ENCODE measurements at places on chromosomes 5 and 9. TPM values are rescaled to one million over a fixed set of nuclear protein-coding genes. Genes with fewer than 3 reads are reported as not detected.

DNA sequence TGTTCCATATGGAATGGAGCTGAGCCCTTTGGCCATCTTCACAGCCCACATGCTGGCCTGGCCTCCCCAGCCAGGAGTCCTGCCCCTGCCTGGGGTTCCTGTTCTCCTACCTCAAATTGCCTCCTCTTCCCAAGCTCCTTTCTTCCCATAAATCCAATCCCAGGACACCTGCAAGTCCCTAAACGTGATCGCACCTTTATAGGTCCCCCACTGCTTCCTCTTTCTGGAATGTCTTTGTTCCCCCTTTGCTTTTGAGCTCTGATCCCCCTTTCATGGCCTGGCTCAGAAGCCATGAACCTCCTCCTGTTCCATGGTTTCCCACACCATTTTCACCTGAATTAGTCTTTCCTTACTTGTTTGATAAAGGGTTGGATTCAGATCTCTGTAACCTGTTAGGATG lies 68.5 kb downstream of the TRPC7 start:
- ATAC-seq = no peak

DNA sequence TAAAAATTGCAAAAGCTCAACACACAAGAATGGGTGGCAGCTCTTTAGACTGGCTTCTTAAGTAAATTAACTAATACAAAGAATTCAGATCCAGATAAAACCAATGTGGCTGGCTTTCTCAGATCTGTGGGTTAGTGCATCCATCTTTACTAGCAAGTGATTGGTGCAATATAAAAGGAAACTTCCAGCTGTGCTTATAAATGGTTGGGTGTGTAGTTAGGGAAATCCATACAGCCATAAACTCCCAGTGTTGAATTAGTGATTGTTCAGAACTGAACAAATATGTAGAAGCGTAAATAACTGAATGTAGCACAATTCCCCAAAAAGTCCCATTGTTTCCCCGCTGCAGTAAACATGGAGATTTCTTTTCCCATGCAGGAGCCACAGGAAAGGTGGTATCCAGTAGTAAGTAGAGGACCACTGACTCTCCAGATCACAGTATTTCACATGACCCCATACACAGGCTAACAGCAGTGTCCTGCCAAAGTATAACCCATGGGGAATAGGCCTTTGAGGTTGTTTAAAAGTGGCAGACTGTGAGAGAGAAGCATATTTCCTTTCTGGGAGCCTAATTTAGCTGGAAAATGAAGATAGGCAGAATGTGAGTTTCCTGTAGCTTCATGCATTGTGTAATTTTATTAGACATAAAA lies 173.1 kb upstream of the SLC12A2 start:
- no peak for ATAC-seq

DNA sequence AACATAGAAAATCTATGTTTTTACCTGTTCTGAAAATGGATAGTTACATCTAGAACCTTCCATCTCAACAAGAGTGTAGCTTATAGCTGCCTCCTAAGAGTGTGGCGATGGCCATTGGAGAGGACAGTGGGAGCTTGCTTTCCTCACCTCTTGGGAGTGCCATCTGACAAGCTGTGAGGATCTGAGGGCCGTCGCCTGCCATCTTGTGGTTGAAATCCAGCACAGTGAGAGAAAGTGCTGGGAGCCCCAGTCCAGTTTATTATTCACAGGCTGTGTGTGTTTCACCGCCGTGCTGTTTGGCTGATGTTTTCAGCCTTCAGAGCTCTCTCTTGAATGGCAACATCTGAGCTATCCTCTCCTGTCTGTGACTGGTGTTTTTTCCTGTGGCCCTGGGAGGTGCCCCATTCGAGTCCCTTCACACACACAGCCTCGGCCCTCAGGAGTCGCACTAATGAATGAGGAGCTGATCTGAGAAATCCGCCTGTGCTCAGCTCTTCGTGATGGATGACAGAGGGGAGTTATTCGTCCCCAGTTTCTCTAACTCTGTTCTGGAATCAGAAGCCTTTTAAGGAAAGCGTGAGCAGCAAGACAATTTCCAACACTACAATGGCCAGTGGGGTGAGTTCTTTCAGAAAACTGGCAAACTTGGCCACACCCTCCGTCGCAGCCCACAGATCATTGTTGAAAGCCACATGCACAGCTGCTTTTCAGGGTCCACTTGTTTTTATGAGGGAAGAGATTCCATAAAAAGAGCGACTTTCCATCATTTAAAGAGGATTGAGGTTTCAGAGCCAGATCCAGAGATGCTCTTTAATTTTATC lies 170.3 kb downstream of the PDZD2 start:
- peak; percentile 89 for ATAC-seq

- ATAC-seq = no peak
Observed at GRCh38 chr5:38639377-38640358, 83.2 kb upstream of the LIFR start.

- ATAC-seq = no peak
Observed at GRCh38 chr9:133457233-133457632, 2.5 kb upstream of the CACFD1 start.

DNA sequence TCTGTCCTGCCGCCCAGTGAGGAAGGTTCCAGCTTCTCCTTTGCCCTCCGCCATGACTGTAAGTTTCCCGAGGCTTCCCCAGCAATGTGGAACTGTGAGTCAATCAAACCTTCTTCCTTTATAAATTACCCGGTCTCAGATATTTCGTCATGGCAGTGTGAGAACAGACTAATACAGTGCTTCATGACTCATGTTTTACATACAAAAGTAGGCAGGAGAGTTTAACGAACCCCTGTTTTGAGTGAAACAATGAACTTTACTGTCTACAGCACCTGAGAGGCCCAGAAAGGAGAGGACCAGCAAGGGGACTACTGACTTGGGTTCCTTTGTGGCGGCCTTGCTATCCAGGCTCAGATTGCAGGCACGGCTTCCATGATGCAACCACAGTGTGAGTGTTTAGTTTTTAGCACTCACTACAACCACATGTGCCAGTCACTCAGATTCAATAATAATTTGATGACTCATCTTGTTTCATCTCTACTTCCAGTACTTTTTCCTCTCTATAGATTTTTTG lies 139.1 kb upstream of the CLINT1 start:
- ATAC-seq = peak; percentile 80

DNA sequence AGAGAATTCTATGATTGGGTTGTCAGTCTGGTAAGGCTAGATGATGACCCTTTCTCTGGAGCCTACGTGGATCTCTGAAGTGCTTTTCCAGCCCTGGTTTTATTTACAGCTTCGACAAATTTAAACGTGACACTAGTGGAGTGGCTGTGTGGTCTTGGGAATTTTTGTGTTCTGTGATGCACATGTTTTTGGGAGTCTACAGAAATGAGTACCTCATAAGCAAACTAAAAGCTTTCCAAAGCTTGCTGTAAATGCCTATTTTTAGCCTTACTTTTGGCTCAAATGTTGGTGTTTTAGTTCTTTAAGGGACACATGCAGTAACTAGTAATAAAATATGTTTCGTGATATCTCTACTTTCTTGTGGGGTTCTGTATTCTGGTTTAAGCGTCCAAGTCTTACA lies 3.3 kb downstream of the LARP1 start:
- no peak for ATAC-seq

GRCh38 chr5:37212096-37212495 lies 37.1 kb downstream of the CPLANE1 start:
- no peak for ATAC-seq

- ATAC-seq = no peak
Observed at GRCh38 chr9:2158766-2159430, 143.8 kb downstream of the SMARCA2 start.

DNA sequence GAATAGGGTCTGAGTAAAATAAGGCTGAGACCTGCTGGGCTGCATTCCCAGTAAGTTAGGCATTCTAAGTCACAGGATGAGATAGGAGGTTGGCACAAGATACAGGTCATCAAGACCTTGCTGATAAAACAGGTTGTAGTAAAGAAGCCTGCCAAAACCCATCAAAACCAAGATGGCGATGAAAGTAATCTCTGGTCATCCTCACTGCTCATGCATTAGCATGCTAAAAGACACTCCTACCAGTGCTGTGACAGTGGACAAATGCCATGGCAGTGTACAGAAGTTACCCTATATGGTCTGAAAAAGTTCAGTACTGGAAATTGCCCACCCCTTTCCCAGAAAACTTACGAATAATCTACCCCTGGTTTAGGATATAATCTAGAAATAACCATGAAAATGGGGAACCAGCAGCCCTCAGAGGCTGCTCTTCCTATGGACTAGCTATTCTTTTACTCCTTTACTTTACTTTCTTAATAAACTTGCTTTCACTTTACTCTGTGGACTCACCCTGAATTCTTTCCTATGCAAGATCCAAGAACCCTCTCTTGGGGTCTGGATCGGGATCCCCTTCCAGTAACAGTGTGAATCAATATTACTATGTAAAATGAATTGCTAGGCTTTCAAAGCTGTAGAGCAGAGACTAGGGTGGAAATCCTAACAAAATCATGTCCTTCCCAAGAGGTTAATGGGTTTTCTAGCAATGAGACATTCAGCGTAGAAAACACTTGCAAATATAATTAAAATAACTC lies 257.8 kb downstream of the KIAA0825 start:
- ATAC-seq = no peak

- no peak for ATAC-seq
Observed at GRCh38 chr5:59999056-59999455, 105.5 kb upstream of the PDE4D start.

DNA sequence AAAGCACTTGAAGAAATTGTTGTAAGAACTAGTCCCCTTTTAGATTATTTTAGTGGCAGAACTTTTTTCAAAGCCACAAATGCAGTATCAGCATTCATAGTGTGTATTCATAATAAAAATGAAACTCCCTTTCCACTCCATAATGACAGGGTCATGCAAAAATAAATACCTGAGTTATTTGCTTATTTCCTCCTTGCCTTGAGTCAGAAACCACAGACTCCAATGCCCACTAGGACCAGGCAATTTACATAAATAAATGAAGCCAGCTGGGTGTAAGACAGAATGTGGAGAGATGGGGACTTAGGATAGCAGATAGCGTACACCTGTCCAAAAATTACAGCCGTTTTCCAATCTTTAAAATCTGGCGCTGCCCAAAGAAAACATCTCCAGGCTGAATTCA lies 417.8 kb downstream of the TMEM161B start:
- ATAC-seq = no peak

- no peak for ATAC-seq
Observed at GRCh38 chr9:80208696-80209095, 636.9 kb downstream of the TLE4 start.

DNA sequence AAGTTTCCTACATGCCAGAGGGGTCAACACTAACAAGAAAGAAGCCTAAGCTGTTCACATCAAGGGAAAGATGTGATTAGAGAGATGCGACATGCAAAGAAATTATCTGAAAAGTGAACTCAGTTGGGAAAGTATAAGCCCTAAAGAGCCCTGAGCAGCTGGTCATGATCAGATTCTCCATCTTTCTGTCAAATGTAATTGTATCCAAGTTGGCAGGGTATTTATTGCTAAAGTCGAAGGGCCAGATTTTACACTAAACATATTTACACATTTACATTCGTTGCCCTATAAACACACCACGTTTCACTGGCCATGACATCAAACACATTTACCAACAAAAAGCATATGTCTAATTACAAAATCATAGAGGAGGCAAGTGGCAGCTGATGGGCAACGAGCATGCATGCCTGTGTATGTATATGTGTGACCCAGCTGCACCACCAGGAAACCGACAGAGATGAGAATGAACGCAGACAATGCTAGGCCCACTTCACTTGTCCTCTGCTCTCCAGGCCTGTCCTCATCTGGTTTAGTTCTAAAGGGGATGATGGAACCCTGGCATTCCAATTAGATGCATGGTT lies 6.3 kb downstream of the FOXD1 start:
- ATAC-seq = no peak

DNA sequence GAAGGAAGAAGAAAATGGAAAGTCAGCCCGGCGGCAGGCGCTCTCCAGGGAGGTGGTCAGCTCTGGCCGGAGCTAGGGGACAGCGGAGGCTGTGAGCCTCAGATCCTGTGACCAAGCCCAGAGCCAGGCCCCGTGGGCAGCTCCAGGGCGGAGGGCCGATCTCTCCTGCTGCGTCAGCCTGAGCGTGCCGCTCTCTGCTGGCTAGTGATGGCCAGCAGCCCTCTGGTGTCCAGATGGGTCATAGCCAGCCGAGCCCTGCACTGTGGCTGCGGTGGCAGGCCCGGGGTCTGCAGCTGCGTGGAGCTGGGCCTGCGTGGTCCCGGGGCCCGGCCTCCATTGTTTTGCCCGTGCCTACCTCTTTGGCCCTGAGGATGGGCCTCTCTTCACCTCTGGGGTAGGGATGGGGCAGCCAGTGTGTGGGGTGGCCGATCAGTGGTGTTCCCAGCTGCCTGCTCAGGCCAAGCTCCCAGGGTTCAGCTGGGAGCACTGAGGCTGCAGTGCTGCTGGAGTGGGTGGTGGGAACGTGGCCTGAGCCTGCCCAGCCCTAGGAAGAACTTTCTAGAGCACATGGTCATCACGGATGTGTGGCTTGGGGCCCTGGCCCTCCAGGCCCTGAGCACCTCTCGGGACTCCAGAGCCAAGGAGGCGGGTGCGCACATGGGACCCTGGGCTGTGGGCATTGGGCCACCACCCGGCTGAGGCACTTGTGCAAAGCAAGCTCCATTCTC lies 17.1 kb upstream of the NRARP start:
- ATAC-seq = peak; percentile 6

- no peak for ATAC-seq
Observed at GRCh38 chr5:5380298-5380697, 42.2 kb upstream of the ICE1 start.

DNA sequence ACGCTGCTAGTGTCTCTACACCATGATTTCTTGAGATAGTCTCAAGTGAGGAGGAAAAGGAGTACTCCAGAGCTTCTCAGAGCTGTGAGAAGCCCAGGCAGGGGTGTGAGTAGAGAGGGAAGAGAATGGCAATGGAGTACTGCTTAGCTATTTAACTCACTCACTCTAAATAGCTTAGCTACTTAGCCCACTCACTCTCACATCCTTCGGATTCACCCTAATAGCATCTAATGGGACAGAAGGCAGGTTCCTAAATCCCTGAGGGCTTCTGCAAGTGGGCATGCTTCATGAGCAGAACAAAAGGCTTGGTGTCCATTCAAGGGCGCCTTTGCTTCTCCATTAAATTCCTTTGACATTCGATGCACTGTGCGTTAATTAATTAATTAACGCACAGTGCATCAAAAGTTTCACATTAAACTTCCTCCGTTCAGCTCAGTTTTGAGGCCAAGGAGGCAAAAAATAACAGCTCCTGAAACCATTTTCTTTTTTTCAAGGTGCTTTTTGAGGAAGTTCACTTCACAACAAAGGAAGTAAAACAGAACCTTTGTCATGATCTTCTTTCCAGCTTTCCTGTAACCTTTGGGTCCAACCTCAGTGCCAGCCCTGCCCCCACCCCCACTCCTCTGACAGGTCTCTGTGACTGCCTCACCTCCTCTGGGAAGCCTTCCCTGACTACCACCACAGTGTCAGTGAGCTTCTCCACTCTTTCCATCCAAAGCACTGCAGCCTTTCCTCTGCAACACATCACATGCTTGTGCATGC lies 294.0 kb downstream of the SEC61B start:
- ATAC-seq = no peak

The APBA1 gene
- total RNA-seq = 0.76 TPM

The DEPDC1B gene
- 4.9 TPM for total RNA-seq

The C1QTNF2 gene
- 0.20 TPM for total RNA-seq

The NUTM2F gene
- total RNA-seq = not detected

The ADAMTS16 gene
- total RNA-seq = not detected

The FGF1 gene
- total RNA-seq = 0.88 TPM

The LHX3 gene
- total RNA-seq = 0.08 TPM

The CANX gene
- total RNA-seq = 375 TPM

The ZDHHC11B gene
- total RNA-seq = 7.0 TPM

The FCN2 gene
- 0.16 TPM for total RNA-seq

The CTNND2 gene
- not detected for total RNA-seq

The SCAI gene
- total RNA-seq = 3.0 TPM

The MEIKIN gene
- total RNA-seq = not detected

The LCN15 gene
- total RNA-seq = not detected

Measured in esophagus mucosa (tissue), 1 donor.